ENCODE measurements at places on chromosomes 6 and 20.
A peak's percentile ranks its signal among the peaks of the same experiment; 100 is the strongest.

GRCh38 chr6:169545982-169546381 is 155.8 kb downstream of the WDR27 start:
- no peak for DNase-seq

- DNase-seq: no peak
These were observed 84.8 kb downstream of the CD40 start for GRCh38 chr20:46202766-46203509.

GRCh38 chr20:10752206-10752605 is 78.4 kb upstream of the JAG1 start:
- no peak for DNase-seq

DNA sequence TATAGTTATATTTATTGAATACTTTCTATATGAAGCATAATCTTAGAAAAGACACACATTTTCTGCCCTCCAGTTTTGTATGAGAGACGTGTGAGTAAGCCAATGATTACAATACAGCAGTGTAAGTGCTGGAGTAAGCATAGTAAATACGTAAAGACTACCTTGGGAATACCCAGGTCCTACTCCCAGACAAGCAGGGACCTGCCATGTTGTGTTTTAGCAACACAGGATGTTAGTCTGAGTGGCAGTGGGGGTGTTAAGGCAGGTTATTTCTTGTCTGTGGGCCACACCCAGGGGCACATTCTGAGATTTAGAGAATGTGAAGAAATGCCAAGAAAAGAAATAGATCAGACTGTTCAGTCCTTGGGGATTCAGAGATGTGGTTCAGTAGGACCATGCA is 34.3 kb upstream of the RNF144B start:
- no peak for DNase-seq

GRCh38 chr6:1624851-1625781 is 15.4 kb downstream of the FOXC1 start:
- DNase-seq: no peak

DNA sequence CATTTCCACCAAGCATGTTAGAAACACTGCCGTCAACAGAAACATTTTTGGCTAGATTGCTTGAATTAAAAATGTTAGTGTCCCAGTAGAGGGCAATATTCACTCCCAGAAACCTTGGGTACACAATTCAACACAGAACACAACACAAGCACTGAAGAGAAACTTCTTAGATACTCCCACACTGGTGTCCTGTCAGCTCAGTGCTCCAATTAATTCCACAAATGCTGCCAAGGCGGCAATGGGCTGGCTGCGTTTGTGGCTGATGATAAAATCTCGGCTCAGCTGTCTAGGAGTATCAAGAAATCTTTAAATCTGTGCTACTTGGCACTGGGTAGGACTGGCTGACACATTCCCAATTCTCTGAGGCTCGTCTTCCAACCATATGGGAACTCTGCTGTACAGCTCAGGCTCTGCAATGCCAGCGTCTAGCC is 39.3 kb downstream of the BEND3 start:
- peak; percentile 44 for DNase-seq

DNA sequence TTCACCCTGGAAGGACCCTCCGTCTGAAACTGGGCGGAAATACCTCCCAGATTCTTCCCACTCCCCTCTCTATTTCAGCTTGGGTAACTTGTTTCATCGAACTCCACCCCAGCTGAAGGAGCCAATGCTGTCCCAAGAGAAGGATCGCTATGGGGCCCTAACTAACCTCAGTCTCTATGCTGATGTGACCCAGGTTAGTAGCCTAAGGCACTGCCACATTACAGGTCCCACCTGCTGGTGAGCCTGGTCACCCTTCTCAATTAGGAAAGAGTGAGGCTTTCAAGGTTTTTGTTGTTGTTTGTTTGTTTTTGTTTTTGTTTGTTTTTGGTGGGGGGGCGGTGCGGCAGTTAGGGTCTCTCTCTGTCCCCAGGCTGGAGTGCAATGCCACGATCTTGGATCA is 168.4 kb downstream of the OR2B2 start:
- no peak for DNase-seq

DNA sequence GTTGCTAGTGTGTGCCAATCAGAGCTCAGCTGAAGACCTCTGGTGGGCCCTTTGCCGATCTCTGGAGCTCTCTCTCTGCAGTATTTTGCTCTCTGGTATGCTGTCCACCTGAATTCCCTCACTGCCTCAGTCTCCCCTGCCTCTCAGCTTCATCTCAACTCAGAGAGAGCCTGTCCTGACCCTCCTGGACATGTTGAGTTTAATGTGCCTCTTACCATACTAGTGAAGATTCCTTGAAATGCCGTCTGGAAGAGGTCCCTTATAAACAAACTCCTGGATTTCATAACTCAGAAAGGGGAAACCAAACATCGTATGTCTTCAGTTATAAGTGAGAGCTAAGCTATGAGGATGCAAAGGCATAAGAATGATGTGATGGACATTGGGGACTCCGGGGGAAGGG is 231.1 kb upstream of the ZNF217 start:
- DNase-seq: no peak

GRCh38 chr6:11291582-11291981 is 59.1 kb upstream of the NEDD9 start:
- DNase-seq: no peak

GRCh38 chr6:127120023-127120786 is 1.7 kb downstream of the RSPO3 start:
- peak; percentile 66 for DNase-seq

DNA sequence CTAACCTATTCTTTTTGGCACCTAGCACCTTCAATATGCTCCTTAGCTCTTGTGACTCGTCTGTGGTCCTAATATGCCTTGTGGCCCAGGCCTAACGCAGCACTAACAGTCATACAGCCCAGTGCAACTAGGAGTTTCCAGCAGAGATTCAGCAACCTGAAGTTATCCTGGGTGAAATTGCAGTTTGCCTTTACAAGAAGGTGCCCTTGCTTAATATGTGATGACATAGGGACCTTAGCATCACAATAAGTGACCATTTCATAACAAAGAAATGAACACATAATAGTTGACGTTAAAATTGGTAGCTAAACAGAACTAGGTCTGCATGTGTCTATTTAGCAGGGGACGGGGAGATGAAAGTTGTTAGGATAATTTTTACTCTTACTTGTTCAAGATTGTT is 10.1 kb downstream of the FIG4 start:
- DNase-seq: no peak

DNA sequence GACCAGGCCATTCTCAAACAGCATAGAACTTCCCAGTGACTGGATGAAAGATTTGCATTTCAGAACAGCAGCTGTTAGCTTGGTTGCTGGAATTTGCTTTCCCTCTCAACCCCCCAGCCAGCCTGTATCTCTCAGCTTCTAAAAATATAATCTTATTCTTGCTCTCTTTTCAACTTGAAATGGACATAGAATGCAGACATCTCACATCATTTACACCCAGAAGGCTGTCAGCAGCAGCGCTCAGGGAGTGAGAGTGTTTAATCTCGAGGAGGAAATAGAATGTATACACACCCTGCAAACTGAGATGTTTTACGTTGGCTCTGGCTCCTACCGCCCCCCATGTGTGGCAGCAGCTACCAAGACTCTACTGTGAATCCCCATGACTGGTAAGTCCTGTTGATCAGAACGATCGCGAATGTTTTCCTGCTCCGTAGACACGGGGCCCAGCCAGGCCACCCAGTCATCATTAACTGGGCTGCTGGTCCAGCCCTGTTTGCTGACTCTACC is 163.4 kb upstream of the SLC24A3 start:
- DNase-seq: no peak

DNA sequence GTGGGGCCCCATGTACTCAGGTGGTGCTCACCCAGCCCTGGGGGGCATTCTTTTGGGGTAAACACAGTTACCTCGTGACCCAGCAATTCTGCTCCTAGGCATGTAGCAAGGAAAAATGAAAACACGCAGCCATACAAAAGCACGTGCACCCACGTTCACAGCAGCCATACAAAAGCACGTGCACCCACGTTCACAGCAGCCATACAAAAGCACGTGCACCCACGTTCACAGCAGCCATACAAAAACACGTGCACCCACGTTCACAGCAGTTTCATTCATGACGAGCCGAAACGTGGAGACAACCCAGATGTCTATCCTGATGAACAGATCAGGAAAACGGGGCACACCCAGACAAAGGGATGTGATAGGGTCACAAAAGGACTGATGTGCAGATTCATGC is 57.1 kb downstream of the YTHDF1 start:
- DNase-seq: no peak

- no peak for DNase-seq
These were observed 128.6 kb downstream of the ARID1B start for GRCh38 chr6:156905801-156906200.

DNA sequence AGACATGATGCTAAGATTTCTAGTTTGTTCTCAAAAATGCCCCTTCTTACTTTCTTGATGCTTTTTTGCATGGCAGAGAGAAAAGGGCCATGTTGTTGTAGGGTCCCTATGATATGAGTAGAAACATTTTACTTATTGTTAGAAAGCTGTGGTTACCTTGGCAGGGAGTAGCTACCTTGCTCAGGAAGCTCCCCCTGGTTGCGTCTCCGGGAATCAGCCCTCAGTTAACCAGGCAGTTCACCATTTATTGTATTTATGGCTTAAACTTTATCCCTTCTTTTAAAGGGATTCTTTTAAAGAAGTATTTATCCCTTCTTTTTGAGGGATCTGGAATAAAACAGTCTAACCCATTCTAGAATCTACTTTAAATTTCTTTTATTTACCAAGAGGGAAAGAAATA is 113.9 kb upstream of the PROKR2 start:
- no peak for DNase-seq

DNA sequence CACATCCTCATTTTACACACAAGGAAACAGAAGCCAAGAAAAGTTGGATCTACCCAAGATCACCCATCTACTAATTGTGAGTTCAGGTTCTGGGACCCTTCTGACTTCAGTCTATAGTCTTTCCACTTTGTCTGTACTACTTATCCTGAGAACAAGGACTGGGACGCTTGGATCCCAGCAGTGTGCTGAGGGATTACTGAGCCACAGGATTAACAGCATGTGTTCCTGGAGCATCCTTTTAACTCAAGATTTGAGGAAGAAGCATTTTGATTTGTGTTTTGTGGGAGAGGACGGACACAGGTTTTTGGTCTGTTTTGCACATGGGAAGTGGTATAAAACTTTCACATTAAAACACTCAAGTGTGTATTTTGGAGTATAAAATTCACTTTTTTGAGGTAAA is 4.4 kb downstream of the ENPP4 start:
- DNase-seq: no peak

GRCh38 chr6:42467651-42468050 is 15.9 kb upstream of the TRERF1 start:
- no peak for DNase-seq

GRCh38 chr20:5895626-5896025 is 54.7 kb downstream of the TRMT6 start:
- DNase-seq: no peak

- no peak for DNase-seq
These were observed 33.2 kb upstream of the SNX9 start for GRCh38 chr6:157789861-157790260.

- DNase-seq: peak; percentile 57
These were observed at the start of gene STXBP5 for GRCh38 chr6:147204060-147204785. TSS of gene STXBP5 (plus strand) at chr6:147204417. CDS start at chr6:147204533, 116 bp downstream.

- no peak for DNase-seq
These were observed 169.9 kb downstream of the DHX35 start for GRCh38 chr20:39132093-39132492.

- DNase-seq: no peak
These were observed 40.6 kb upstream of the PTPRK start for GRCh38 chr6:128560966-128561365.

DNA sequence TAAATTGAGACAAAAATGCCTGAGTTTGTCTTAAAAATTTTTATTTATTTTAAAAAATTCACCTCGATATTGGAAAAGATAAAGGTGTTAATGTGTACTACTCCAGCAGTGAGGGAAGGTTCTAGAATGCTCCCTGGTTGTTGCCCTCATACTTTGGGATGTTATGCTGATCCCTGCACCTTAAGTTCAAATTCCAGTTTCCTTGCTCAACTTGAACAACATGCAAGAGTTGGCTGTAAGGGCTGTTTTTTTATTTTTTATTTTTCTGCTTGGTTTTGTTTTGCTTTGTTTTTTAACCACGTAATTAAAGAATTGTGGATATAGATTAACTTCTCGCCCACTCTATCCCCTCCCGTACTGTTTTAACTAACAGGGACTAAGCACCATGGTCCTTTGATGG is 158.7 kb upstream of the CITED2 start:
- no peak for DNase-seq

DNA sequence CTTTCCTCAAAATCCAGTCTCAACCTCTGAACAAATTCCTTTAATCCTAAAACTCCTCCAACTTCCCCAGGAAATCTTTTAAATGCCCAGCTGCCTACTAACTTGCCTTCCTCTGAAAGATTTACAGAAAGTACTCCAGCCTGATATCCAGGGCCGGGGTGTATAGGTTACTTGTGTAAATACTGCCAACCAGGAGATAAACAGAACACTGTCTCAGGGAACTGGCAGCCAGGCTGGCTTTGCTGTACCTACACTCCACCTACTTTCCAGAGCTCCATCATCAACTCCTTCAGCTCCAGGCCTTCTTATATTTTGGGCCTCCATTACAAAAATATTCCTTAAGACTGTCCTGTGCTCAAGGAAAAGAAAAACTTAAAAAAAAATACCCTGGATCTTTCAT is 85.9 kb downstream of the CEP162 start:
- DNase-seq: no peak

DNA sequence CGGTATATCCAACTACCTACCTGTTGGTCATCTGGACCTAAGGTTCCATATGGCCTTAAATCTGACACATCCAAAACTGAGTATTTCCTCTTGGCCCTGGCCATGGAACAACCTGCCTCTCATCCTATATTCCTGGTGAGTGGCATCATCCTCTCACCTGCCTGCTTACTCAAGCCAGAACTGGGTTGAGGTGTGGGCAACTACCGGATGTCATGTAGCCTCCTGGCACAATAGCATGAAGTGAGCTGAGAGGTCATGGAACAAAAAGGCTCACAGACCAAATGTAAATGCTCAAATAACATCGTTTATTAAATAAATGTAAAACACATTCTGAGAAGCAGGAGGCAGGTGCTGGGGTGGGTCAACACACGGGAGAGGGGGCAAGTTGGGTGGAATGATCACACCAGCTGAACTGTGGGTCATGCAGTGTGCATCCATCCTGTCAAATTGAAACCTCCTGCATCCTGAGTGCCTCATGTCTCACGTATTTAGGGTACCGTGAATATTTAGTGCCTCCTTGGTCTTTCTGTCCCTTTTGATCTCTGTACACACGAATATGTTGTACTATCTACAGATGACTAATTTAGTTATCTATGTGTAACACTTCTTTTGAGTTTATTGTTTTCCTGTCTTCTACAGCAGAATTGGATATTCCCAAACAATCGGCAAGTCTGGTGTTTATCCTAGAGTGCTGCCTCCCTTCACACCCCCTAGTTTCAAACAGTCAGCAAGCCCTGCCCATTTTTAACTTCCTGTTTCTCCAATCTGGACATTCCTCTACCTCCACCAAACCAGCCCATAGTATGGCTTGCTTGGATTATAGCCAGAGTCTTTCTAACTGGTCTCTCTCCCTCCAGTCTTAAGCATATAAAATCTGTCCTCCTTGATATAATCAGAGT is 7.9 kb upstream of the POU5F1 start:
- no peak for DNase-seq
